Fibroblast of skin of left biceps (primary cell): ENCODE measurements at places on chromosomes 4 and X.

DNA sequence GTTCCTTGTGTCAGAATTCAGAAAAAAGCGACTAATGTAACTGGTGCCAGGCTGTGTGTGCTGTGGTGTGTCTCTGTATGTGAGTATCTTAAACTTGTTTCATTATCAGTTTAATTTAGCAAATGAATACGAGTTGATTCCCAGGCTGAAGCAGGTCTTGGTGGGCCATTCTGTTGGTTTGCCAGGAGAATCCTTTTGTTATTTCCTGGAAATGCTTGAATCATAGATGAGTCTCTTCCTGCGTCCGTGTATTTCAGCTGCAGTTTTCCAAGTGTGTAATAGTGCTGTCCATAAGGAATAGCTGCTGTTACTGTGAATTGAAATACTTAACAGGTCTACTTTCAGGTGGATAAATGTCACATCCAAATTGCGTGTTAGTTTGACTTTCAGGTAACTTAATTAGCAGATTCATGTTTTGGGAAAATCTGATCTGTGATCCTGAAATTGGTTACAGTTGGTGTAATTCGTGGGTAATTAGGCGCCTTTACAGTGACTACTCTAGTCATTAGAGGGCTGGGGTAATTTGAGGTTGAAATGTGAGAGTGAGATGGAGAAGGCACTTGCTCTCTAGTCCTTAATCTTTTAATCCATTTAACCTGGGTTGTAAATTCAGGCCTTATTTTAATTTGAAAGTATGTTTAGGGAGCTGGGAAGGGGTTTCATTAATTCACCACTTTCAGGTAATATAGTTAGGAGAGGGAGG, 23.8 kb downstream of the TMEM131L start:
- no peak for DNase-seq

GRCh38 chr4:8617486-8618040, 25.0 kb downstream of the CPZ start:
- no peak for DNase-seq

- DNase-seq, result no peak
Observed at GRCh38 chr4:38672397-38673129, 8.6 kb downstream of the KLF3 start.

DNA sequence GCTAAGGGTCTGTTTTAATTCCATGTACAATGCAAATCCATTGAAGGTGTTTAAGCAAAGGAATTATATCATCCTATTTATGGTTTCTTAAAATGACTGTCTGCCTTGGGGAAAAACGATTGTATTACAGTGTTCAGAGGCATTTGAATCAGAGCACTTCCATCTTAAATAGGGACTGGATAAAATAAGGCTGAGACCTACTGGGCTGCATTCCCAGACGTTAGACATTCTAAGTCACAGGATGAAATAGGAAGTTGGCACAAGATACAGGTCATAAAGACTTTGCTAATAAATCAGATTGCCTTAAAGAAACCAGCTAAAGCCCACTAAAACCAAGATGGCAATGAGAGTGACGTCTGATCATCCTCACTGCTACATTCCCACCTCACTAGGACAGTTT, 1167.2 kb upstream of the PABPC4L start:
- DNase-seq, result no peak

- DNase-seq, result no peak
Observed at GRCh38 chrX:48911412-48912182, at the start of gene SLC35A2. SLC35A2 (minus strand) TSS chrX:48911646; CDS start chrX:48911636, 10 bp downstream.

- DNase-seq, result no peak
Observed at GRCh38 chr4:152331042-152331441, 204.8 kb downstream of the FBXW7 start.

DNA sequence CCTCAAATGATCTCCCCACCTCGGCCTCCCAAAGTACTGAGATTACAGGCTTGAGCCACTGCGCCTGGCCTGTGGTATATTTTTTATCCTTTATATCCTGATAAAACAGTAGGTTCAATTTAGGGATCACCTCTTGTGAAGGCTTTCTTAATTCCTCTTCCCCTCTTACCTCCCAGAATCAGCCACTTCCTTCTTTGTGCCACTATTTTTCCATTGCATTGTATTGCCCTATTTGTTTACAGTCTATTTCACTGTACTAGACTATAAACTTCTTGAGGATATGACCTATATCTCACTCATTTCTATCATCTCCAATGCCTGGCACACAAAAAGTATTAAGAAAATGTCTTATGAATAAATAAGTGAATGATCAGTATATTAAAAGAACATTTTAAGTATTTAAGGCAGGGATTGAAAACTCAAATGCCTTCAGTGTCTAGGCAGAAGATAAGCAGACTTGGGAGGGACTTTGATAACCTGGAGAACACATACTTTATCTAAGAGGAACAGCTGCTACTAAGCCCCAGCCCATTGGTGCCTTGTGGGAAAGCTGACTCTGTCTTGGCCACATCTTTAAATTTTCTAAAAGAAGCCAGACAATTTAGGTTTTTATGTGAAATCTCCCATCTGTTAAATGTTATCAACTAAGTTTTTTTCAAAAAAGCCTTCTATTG, 82.3 kb upstream of the OGT start:
- no peak for DNase-seq

- no peak for DNase-seq
Observed at GRCh38 chrX:69616457-69617203, 717 bp downstream of the EDA start.

- DNase-seq, result peak; percentile 48
Observed at GRCh38 chr4:118287711-118288451, 64.9 kb downstream of the PRSS12 start.

DNA sequence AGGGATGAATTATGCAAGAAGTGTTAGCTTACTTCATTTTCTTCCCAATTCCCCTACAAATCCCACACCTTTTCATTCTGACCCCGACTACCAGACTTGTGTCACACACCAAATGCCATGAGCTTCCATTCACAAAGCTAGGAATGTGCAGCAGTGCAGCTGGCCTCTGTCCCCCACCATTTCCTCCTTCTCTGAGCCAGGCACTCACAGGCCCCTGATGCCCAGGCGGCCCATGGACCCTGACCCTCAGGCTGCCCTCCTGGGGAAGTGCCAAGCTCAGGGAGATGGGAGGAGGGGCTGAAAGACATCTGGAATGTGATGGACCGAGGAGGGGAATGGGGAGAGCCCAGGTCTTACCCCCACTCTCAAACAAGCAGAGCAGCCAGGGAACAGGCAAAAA, 67.0 kb upstream of the BCOR start:
- DNase-seq, result no peak

GRCh38 chr4:37719021-37719420, 32.8 kb upstream of the RELL1 start:
- DNase-seq, result no peak

DNA sequence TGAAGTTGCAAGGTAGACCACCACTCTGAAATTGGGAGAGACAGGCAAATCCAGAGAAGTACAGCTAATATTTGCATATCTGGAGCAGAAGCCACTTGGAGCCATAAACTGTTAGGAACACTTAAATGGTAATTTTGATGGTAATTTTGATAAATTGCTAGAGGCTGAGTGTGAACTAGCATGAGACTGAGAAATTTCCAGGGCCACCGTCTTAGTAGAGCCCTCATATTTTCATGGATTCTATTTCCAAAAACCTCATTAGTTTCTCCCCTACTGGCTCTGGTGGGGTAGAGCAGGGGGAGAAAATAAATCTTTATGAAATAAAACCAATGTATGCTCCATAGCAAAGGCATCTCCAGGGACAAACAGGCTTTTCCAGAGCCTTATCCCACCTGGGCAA, 429.4 kb upstream of the DIPK2B start:
- no peak for DNase-seq

DNA sequence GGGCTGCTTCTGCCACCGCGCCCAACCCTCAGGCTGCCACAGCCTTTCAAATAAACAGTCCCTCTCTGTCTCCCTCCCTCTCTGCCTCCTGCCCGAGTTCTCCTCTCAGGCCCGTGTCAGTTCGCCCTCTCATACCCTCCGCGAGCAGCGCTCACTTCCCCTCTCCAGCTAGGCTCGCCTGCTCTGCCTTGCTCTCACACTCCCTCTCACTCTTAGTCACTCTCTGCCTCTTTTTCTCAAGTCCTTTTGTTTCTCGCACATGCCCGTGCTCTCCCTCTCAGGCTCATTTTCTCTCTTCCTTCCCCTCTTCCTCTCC, 3.2 kb downstream of the EFNB1 start:
- no peak for DNase-seq
